ENCODE measurements at places on chromosomes 4 and X.

GRCh38 chrX:30689116-30689515 is 35.9 kb downstream of the GK start:
- DNase-seq = no peak

DNA sequence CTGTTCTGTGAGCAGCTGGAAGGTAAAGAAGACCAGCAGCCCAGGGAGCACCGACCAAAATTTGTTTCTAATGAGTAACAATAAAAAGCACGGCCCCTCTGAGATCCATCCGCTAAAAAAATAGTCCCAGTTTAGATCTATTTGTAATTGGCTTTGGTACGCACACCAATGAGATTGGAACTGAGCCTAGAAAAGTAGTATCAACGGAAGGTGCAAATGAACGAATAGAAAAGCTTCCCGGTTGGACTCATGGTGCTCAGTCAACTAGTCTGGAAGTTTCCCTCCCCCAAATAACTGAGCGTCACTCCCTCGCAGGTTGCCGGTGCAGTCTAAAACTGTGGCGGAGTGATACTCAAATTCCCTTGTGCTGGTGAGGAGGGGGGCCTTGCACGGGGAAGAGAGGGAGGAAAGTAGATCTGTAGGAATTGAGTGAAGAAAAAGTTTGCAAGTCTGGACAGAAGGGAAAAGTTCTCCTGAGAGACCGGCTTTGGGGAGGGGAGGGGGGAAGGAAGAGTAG is at the start of gene COL4A5:
Gene COL4A5, plus strand, starts transcription at position 413 of the 517 bp plus-strand sequence. CDS start 288 bp downstream, outside the sequence.
- DNase-seq = no peak

GRCh38 chrX:48569958-48570357 is 4.3 kb upstream of the RBM3 start:
- no peak for DNase-seq

DNA sequence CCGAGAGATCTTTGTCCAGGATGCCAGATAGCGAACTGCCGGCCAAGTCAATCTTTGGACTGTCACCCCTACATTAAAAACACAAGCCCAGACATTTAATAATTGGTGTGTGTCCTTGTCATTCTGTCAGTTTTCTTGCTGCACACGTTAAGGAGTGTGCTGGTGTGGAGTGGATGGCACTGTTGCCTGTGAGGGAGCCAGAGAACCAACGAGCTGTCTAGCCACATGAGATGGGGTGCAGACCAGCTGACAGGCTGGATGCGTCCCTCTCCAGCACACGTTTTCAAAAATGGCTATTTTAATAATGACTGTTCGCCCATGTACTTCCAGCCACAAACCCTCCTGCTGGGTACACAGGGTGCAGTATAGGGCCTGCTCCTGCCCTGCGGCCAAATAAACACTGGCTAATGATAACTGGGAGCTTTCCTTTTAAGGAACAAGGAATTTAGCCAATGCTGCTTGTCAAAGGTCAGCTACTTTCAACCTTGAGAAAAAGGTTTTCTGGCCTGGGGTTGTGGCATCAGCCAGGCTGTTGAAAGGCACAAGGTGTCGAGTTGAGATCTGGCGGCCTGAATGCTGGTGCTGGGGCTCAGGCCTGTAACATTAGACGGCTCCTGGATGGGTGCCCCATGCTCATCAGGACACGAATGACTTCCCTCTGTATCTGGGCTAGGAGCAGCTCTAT is 54.0 kb upstream of the MAP3K15 start:
- no peak for DNase-seq

DNA sequence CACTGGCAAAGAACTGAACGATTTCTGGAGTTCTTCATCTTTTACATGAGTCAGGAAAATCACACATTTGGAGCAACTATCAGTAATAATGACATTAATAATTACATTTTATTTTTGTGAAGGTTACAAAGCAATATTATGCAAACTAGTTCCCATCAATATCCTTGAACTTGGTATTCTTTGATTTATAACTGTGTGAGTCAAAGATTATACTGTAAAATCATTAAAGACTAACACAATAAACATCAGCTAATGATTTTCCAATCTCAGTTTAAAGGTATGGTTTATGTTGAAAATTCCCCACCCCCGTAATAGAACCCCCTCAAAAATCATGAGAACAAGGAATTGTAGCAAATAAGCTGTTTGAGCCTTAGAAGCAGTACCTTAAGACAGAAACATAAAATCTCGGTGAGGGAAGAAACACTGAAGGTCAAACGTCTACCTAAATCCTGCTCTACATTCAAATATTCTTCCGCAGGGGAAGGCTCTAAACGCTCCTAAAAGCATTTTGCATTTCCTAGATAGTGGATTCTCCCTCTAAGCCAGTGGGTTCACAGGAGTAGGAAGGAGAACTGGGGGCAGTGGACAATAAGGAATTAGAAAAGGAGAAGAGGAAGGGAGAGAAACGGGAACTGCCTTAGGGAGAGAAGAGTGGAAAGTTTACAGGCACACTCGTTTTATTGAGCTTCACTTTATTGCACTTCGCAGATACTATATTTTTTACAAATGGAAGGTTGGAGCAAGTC is 22.3 kb upstream of the SH3D19 start:
- no peak for DNase-seq

DNA sequence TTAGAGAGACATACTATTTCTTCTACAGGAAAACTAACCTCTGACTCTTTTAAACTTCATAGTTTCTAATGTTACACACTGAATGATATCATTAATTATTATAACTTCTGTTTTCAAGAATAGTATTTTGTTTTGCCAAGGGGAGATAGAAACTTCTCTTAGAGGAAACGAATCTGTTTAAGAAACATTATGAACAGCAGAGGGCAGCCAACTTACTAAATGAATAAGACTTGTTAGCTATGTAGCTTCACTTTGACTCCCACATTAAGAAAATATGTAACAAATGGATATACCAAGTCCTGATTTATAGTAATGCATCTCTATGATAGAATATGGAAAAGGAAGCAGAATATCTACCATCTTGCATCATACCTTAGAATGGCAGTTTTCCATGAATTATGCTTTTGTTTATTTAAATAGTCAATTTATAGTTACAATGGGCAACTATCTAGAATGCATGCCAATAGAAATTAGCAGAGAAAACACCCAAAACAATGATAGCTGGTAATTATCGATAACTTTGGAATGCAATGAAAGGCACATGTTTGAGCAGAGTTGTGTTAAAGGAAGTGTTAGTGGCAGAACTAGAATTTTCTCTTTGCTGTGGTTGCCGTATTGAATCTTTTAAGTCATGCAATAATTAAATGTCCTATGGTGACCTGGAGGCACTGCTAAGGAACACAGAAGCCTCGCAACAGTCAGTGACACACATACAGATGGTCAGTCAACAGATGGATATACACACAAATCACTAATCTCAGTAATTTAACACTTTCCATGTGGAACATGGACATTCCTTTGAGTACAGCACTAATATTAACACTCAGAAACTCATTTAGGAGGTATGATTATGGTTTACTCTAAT is 105.7 kb upstream of the PDLIM3 start:
- no peak for DNase-seq

- no peak for DNase-seq
Measured at GRCh38 chr4:189121336-189121735, 819.3 kb upstream of the FRG1 start.

DNA sequence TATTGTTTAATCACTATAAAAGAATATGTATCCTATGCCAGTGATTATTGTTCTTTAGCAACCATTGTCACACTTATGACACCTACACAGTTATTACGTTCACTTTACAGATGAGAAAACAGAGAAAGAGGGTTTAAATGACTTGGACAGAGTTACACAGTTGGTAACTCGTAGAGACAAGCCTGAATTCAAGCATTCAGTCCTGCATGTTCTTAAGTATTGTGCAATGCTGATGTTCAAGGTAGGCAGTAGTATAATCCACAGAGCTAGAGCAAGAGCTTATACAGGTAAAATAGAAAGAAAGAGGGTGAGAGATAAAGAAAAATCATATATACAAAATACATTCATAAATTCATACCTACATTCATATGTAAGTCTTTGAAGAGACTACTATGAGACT is 249.8 kb upstream of the ANXA10 start:
- DNase-seq = no peak

DNA sequence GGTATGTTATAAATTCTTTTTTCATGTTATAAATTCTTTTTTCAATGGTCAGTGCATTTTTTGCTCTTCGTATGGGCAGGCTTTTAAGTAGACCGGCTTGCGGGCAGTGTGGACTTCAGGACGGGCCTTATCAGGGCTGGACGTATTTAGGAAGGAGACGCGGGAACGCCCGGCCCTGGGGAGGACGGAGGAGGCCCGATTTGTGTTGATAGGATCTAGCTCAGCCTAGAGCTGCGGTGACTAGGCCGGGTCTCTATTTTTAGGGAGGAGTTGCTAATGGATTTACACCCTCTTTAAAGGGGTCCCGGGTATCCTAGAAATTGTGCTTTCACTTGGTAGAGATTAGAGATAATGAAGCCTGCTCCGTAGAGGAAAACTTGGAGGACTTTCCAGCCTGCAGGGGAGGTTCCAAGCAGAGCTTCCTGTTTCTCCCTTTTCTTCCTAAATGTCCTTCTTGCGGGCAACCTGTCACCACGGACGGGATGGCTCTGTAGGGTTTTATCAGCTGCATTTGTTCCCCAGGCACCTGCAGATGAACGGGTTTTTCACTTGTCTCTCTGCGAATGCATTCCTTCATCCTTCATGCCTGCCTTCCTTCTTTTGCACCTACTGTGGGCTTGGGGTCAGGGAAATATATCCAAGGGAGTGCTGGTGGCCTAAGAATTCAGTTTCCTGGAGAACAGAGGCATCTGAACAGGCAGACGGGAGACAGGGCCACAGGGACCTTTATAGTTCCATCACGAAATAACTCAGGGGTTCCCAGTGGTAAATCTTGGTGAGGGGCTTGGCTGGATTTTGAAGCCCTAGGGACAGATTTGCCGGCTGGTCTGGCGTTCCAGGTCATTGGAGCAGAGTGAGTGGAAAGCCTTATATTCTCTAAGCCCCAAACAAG is 1.4 kb downstream of the CD99 start:
- DNase-seq = no peak

GRCh38 chr4:67037504-67038227 is 507.6 kb downstream of the CENPC start:
- no peak for DNase-seq

GRCh38 chr4:179145746-179146525 is 1703.7 kb upstream of the AGA start:
- DNase-seq = no peak

DNA sequence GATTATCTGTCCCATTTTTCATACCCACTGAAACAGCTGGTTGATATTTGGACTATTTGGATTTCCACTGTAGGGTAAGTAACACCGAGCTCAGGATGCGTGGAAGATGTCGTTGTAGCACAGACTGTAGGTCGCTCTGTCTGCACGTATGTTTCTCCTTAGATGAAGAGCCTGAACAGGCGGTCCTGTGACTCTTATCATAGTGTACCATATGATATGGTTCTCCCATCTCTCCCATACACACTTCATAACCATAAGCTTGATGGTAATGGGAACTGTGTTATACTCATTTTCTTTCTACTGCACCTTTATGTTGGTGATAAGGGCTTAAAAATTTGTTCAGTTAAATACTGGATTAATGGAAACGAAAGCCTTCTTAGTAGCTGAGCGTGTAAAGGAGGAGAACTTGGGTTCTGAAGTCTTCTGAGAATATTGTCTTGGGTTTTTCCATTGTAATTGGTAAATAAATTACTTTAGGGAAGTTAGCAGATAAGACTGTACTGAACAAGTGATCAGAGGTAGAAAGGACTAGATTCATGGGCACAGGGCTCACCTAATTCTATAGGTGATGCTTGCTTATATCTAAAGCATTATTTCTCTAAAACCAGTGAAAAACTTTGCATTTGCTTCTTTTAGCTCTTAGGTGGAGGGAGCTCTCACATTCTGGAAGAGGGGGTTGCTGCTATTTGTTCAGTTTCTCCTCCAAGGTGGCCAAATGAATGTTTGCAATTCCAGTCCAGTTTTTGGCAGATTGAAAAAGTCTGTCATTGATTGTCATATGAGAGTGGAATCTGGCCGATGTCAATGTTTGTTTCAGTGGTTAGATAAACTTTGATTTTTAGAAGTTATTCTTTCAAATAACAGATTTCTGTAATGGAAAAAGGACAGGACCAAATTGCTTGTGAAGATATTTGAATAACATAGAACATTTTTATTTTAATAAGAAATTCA is 15.8 kb downstream of the SMAD1 start:
- no peak for DNase-seq

DNA sequence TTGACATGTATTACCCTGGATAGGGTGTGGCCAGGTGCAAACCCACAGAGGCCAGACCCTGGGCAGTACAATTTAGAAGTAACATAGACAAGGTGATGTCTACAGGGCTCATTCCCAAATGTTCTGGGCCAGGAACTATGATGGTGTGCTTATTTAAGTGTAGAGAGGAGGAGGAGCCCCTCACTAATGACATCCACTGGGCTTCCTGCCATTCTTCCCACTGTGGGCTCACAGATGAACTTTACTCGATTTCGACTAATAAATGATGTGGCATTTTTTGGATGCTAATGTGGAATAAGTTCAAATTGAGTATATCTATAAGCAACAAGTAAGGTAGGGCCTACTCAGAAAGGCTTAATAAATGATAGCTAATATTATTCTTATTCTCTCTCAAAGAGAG is 280.9 kb upstream of the BOD1L1 start:
- no peak for DNase-seq

- no peak for DNase-seq
Measured at GRCh38 chr4:75822416-75822815, 79.8 kb downstream of the PPEF2 start.

- no peak for DNase-seq
Measured at GRCh38 chrX:119190831-119191230, 45.3 kb upstream of the PGRMC1 start.

DNA sequence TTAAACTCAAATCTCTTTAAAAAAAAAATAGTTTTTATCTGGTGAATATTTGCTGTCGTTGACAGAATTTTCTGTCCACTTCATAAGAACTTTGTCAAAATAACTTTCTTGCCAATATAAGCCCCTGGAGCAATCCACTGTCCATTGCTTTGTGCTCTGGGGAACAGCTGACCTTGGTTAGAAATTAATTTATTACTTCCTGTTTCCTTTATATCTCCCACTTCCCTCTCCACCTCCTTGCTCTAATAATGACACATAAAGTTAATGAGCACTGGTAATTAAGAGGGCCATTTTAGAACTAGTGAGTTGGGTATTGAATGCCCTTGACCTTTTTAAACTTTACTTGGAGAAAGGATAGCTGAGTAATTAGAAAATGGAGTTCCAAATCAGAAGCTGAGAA is 151.3 kb upstream of the LEF1 start:
- no peak for DNase-seq

- DNase-seq = no peak
Measured at GRCh38 chrX:120020305-120020704, 57.2 kb downstream of the RHOXF2B start.

GRCh38 chr4:168856312-168856711 is 153.7 kb downstream of the CBR4 start:
- DNase-seq = no peak

DNA sequence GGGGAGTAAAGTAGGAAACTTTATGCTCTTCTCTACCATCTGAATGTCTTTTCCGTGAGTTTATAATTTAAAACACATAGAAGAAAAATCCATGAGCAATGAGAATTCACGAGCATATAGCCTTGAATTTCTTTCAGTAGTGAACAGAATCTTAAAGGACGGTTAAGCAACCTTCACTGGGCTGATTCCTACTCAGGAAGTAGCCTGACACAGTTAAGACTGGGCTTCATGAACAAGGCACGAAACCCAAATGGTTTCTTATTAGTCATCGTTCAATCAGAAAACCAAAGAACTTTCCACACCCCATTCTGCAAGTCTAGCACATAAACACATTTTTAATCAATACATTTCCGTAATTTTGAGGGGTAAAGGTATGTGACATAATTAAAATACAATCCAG is 95.8 kb downstream of the SH3KBP1 start:
- DNase-seq = no peak
